Stimulated activated CD4-positive, alpha-beta T cell treated with anti-CD3 and anti-CD28 coated beads, Interleukin-12 subunit alpha, Interleukin-12 subunit beta, amount 100 ng/mL, for 24 hours (primary cell): ENCODE measurements at places on chromosomes 1 and 21.

DNA sequence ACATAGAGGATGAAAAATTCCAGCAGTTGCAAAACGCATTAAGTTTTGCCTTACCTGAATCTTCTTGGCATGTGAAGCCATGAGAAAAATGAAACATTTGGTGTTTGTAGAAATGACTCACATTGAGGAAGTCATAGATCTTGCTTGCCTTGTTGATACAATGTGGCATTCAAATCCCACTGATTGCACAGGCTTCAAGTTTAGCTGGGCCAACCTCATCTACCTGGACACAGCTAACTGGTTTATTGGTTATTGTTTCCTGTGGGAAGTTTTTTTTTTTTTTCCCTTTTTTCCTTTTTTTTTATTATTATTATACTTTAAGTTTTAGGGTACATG is 168.9 kb upstream of the C21orf91 start:
- DNase-seq: no peak

DNA sequence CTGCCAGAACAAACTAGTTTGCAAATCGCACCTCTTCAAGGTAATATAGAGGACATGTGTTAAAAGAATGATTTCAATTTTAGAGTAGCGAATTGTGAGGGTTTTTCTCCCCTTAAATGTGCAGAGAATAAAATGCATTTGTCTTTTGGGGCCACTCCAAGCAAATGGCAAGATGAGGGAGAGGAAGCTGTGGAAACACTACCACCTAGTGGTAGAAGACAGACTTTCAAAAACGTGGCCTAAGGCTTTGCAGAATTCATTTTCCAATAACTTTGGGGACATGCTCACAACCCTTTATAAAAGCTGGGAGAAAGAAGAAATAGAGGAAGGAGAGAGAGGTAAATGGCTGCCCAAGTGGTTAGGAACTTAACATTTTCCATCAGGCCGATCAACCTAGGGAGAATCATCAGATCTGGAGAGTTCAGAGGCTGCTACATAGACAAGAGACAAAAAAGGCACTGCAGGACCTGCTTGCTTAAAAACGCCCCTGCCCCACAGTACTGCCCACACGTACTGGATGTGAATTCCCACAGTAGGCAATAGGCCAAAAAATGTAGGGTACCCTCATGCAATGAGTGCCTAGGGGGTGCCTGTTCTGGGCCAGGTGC is 15.7 kb upstream of the RCAN1 start:
- no peak for DNase-seq

GRCh38 chr21:42213082-42213774 is 5.7 kb upstream of the ABCG1 start:
- DNase-seq: no peak

GRCh38 chr1:24329797-24330543 is 10.8 kb downstream of the GRHL3 start:
- DNase-seq: no peak

DNA sequence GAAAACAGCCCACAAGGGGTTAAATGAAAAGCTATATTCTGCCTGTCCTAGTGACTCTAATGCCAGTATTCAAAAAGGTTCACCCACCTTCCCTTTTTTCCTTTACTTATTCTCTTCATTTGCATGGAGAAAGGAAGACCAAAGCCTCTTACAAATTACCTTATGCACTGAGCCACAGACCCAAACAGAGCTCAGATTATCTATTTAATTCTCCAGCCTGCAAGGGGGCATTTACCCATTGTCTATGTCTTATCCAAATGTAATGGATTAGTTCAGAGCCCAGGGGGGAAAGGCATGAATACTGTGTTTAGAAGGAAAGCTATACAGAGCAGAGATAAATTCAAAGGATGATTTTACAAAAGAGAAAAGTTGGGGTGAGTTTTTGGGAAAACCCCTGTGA is 388.5 kb downstream of the OMA1 start:
- DNase-seq: no peak

DNA sequence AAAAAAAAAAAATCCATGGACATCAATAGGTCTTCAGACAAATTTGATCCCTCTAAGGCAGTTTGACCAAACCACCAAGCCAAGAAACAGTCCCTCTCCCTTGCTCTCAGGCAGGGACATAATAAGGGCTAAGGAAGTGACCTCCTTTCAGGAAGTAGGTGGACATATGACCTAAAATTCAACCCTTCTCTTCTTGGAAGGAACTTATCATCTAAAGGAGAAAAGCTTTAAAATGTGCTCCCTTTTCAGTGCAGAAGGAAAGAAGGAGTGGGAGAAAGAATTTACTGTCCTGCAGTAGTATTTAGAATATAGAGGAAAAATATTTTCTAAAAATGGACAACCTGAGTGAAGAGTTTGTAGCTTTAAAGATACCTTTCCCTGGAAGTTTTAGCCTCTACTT is 118.1 kb downstream of the DTL start:
- no peak for DNase-seq

DNA sequence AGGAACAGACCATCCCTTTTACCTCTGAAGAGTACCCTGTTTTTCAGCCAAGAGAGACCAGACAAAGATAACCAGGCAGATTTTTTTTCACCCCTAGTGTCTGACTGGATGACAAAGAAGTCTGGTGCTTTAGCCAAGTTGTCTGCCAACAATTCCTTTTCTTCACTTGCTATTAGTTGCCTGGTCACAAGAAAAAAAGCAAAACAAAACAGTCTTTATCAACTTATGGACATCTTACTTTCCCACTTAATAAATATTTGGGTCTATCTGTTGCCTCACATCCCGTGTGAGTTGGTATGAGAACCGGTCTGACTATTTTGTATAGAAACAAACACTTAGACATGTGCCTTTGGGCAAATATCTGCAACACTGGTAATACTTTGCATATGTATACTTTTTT is 662.9 kb downstream of the PLPP3 start:
- DNase-seq: no peak

DNA sequence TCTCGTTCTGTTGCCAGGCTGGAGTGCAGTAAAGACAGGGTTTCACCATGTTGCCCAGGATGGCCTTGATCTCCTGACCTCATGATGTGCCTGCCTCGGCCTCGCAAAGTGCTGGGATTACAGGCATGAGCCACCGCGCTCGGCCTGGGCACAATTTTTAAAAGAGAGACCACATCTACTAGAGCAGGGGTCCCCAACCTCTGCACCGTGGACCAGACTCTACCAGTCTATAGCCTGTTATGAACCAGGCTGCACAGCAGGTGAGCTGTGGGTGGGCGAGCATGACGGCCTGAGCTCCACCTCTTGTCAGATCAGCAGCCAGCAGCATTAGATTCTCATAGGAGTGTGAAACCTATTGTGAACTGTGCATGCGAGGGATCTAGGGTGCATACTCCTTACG is 20.8 kb downstream of the TNNT2 start:
- DNase-seq: no peak
